NCI-H1694 treated with DMSO at 0.1 percent for 48 hours (cell line): ENCODE measurements at places on chromosomes 1 and 21.

DNA sequence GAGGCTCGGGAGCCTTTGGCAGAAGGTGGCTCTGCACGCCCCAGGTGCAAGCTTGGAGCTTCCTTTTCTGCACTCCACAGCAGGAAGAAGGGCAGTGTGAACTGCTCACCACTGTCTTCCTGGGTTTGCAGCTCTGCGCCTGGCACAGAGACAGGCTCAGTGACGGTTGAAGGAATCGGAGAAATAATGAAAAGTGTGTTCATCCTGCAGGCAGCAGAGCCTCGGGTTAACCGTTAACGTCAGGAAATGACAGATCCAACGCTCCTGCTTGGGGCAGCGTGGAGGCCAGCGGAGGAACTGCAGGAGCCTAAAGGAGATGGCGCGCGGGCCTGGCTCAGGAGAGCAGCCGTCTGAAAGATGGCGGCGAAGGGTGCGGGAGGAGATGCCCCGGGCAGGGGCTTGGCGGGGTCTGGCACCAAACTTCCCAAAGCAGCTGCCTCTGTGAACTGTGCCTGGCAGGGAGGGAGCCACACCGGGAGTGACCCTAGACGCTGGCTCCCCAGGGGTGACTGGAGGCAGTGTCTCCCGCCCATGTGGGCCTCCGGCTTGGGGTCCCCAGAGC, 10.9 kb upstream of the SAMD11 start:
- no peak for DNase-seq

GRCh38 chr1:205567716-205568115, 63.2 kb downstream of the CDK18 start:
- DNase-seq: no peak

DNA sequence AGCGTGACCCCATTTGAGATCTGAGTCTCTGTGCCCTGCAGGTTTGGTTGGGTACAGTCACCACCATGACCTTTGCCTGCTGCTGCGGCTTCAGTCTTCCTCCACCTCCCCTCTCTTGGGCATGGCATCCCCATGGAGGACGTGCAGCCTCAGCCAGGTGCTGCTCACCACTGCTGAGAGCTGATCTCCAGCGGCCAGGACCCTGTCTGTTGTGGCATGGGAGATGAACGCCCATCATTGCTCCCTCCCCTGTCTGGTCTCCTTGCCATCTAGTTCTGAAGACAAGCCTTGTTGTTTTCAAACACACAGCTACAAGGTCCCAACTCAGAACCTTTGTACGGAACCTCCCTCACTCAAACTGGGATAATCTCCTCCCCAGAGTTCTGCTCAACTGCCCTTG, 19.2 kb upstream of the PKP1 start:
- DNase-seq: no peak

DNA sequence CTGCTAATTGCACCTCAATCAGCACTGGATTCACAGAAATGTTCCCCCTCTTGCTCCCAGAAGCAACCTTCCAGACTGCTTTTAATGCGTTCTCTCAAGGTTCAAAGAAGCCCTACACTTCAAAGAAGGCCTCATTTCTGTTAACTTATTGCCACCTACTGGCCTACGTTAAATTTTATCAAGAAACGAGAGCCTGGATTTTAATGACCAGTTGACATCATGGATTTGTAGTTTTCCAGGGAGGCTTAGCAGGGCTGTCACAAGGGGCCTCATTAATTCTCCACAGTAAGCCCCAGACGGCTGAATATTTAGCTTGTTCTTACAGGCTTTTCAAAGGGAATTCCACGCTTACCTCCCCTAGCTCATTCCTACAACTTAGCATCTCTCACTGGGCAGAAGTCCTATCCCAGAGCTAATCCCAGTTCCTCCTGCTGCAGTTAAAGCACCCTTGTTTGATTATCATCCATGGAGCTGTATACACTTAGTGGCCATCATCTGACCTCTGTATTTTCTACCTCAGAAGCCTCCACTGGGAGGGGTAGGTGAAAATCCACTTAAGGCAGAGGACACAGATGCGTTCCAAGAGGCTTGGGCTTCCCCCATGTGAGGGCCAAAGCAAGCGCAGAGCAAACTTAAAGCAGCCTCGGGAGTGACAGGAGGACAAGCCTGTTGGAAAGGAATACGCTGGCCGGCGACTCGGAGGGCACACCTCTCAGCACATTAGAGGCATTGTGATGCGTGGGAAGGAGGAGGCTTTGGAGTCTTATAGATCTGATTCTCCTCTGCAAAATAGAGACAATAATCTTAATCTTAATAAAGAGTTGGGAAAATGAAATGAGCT, 32.2 kb upstream of the CYP4X1 start:
- peak; percentile 22 for DNase-seq

DNA sequence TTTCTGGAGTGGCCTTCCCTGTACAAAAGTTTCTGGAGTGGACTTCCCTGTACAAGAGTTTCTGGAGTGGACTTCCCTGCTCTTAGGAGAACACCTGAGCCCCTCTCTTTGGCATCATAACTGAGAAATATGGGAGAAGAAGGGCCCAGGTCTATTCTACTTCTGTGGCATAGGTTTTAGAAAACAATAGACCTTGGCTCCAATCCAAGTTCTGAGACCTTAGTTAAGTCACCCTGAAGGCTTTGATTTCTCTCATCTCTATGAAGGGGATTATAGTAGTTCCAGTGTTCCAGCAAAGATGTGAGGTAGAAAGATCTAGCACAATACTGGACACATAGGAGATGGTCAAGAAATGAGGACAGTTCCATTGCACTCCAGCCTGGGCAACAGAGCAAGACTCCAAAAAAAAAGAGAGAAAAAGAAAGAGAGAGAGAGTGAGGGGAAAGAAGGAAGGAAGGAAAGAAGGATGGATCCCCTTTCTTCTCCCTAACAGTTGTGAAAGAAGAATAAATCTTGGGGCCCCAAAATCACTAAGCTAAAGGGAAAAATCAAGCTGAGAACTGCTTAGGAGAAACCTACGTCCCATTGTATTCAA, 13.3 kb upstream of the EIF4G3 start:
- no peak for DNase-seq

DNA sequence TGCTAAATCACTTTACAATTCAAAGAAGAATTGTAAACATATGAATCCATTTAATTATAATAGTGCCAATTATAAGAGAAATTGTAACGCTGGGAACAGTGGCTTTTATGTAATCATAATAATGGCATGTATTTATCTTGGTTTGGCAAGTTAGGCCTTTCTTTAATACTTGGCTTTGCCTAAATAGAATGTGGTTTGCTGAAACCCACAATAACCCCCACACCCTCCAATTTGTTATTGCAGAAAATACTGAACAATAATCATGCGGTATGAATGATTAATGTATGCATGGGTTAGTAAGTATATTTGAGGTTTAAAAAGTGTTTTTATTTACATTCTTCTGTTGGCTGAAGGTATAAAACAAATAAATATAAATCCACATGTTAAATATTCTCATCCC, 138.2 kb downstream of the NFIA start:
- no peak for DNase-seq
